Cortex of kidney (tissue), 1 donor: ENCODE measurements at places on chromosomes 1 and 21.

DNA sequence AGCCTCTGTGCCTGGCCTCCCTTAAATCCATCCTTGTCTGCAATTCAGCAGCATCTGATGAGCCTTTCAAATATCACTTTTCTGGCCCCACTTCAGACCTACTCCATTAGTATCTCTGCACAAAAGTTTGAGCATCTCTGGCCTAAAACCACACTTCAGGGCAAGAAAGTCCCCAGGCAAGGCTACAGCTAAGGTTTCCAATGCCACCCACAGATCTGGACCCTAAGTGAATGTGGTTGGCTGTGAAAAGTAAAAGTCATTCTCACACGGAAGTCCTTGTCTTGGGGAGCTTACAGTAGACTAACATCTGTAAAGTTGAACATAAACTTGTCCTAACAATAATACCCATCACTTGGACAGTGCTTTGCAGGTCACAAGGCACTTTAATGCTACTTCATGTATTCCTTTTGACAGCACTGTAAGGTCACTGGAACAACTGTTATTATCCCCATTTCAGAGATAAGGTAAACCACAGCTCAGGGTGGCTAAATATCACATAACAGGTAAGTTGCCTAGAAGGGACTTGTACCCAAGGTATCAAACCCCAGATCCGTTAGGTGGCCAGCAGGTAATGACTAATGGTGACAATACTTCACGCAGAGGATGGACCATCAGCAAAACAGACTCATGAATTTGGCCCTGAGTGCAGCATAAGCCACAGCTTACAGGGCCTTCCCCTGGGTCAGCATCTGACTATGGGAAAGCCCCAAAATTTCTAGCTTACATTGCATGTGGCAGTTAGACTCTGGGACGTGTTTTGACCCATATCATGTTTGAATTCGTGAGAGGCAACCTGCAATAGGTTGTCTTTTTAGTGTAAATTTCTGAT lies 356.0 kb downstream of the HHAT start:
- DNase-seq: no peak

GRCh38 chr1:116111524-116112021 lies 374 bp downstream of the MAB21L3 start:
- DNase-seq: no peak

GRCh38 chr1:88502886-88503285 lies 181.2 kb upstream of the PKN2 start:
- no peak for DNase-seq

DNA sequence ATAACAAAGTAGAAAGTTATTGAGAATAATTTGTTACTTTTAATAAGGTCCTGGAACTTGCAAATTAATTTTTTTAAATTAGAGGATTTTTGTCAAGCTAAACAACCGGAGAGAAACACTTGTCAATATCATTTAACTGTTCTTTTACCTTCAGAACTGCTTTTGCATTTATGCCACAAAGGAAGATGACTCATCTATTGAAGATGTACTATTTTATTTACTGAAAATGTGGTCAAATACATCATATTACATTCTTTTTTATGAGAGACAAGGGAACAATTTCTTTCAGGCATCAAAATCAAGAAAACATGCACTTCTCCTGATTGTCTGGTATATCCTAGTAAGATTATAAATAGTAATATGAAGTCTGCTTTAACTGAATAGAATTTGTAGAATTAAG lies 558.2 kb upstream of the PRMT6 start:
- DNase-seq: no peak

GRCh38 chr21:27631471-27631870 lies 664.6 kb upstream of the ADAMTS5 start:
- DNase-seq: no peak

DNA sequence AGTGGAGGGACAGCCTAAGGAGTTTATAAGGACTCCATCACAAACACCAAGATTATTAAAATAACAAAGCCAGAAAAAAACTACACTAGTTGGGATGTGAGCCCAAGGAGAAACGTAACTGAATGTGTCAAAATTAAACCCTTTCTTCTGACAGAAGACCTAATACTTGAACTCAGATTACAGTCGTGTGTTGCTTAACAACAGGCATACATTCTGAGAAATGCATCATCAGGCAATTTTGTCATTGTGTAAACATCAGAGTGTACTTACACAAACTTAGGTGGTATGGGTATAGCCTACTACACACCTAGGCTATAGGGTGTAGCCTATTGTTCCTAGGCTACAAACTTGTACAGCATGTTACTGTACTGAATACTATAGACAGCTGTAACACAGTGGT lies 23.4 kb downstream of the DSTYK start:
- no peak for DNase-seq

- DNase-seq: no peak
Observed at GRCh38 chr1:192626366-192627179, 9.4 kb upstream of the RGS13 start.

DNA sequence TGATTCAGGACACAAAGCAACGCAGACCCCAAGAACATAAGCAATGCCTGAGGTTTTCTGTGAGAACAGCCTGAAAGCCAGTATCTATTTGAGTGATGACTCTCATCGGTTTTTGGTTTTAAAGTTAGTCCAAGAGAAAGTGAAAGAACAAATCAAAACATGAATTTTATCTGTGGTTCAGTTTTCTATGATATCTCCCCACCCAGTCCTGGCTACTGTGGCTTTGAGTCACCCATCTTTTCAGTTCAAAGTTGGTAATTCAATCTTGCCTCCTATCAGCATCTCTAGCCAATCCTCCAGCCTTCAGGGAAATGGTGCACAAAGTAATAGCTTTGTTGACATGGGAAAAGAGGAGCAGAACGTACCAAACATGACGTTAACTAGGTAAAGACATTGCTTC lies 40.5 kb upstream of the KRTAP19-8 start:
- no peak for DNase-seq

DNA sequence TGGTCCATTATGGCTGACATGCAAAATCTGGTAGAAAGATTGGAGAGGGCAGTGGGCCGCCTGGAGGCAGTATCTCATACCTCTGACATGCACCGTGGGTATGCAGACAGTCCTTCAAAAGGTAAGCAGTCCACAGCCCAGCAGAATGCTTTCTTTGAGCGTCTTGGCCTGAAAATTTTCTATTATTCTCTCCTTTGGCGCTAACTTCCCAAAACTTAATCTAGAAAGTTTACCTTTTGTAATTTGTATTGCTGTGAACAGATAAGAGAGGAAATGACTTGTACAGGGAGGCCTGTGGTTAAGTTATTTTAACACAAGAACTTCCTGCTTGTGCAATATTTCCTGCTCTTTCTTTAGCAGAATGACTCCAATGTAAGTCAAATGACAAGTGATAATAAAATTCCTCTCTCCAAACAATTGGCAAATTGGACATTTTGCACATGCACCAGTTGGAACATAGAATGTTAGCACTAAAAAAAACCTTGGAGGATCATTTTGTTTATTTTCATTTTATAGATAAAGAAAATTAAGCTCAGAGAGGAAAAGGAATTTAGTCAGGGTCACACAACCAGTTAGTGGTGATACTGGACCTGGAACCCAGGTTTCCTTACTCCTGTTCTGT lies 18.9 kb downstream of the CAP1 start:
- DNase-seq: no peak
